ENCODE measurements at places on chromosomes 7 and 10.

- no peak for DNase-seq
Measured at GRCh38 chr7:30731581-30731980, 20.4 kb upstream of the INMT start.

- DNase-seq: no peak
Measured at GRCh38 chr7:132065193-132065988, 509.0 kb upstream of the PODXL start.

DNA sequence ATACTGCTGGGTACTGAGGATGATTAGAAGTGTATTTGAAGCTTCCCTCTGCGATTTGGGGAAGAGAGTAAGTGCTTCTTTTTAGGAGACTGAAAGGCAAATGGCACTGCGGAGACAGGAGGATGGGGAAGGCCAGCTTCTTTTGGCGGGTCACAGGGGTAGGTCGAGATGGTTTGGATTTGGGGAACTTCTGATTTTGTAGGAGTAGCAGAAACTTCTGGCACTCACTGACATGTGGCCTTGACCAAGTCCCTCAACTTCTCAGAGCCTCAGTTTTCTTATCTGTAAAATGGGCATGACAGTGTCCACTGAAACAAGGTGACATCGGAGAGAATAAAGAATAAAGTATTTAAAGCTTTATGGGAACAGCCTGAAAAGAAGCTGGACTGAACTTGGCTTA is 59.8 kb upstream of the WDR11 start:
- DNase-seq: no peak

GRCh38 chr7:135716677-135717238 is 11.2 kb downstream of the SLC13A4 start:
- DNase-seq: no peak

GRCh38 chr10:4240608-4241197 is 455.7 kb upstream of the KLF6 start:
- no peak for DNase-seq

- no peak for DNase-seq
Measured at GRCh38 chr7:149310990-149311573, 49.1 kb downstream of the ZNF783 start.

GRCh38 chr7:17963281-17963680 is 23.0 kb upstream of the SNX13 start:
- DNase-seq: no peak

- no peak for DNase-seq
Measured at GRCh38 chr10:29150010-29150409, 138.9 kb upstream of the LYZL1 start.

DNA sequence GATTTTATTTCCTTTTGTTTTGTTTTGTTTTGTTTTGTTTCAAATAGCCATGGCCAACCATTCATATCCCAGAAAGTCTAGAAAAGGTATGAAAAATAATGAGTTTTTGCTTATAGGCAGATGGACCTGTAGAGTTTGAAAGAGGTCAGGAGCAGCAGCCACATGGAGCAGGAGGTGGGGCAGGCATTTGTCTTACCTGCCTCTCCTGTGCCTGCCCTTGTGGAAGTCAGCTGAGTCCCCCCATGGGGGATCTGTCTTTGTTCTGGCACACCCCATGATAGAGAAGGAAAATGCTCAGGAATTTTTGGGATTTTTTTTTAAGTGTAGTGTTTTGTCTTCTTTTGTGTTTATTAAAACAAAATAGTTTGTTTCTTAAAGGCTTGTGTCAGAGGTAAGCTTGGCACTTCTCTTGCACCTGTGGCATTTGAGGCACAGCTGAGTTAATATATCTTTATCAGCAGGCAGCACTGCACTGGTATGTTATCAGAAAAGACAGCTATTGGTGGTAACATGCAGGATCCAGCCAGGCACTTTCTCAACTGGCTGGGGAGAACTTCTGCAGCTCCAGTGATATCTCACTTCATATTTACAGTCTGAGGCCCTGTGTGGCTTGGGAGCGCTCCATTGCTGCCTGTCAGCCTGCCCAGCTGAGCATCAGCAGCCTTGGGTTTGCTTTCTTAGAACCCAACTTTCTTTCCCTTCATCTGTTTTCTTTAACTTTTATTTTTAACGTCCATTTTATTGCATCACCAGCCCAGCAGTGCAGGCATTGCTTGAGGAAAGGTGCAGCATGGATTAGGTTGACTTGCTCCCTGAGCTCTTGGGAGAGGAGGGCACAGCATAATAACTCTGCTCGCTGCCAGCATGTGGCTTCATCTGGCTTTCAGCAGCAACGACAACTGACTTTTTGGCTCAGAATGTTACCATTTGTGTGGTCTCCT is 44.4 kb downstream of the LRRC4 start:
- DNase-seq: no peak

DNA sequence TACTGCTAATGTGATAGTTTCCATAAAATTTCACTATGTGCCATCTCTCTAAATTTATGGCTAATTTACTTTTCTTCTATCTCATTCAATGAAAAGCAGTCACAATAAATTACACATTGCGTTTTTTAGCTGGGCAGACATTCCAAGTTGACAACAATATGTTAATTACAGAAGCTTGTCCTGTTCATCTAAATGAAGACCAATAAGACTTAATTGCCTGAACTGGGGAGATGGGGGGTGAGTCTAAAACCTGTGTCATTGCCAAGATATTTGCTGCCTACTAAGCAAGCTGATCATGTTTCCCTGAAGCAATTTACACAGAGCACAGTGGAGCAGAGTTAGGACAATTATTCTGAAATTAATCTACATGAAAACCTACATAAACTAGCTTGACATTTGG is 89.3 kb upstream of the ADRB1 start:
- no peak for DNase-seq

GRCh38 chr7:85457911-85458310 is 271.1 kb upstream of the SEMA3D start:
- DNase-seq: no peak

GRCh38 chr7:68671046-68671445 is 927.2 kb upstream of the AUTS2 start:
- DNase-seq: no peak

DNA sequence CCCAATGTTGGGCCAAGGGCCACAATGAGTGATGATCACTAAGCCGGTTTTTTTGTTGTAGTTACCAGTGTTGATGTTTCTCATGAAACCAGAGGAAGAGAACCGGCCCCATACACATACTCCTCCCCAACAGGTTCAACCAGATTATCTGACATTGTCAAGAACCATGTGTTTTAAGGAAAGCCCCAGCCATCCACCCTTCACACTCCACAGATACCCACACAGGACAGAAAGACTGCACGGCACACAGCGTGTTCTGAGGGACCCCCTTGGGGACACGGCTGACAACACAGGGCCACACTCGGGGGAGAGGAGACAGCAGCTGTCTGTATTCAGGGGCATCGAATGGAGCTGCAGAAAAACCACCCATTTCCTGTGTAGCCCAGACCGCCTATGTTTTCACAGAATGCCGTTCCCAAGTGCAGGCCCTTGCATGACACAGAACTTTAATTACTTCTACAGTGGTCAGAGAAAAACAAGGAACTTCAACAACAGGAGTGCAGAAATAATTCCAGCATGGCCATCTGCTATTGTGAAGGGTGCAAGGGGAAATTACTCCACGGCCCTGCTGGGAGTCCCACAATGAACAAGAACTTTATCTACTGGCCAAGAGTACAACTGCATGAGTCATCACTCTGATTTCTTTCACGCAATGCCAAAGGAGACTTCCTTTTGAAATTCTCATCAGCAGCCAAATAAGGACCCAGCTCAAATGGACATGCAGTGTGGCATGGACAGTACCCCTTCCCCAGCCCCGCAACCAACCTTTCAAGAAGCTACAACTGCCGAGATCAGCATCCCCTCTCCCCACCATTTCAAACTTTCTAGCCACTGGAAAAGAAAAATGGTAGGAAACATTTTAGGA is 2.3 kb downstream of the KLF6 start:
- peak; percentile 54 for DNase-seq

GRCh38 chr7:26090927-26091519 is 61.0 kb upstream of the NFE2L3 start:
- DNase-seq: no peak

GRCh38 chr10:20132816-20133215 is 316.6 kb downstream of the PLXDC2 start:
- no peak for DNase-seq

DNA sequence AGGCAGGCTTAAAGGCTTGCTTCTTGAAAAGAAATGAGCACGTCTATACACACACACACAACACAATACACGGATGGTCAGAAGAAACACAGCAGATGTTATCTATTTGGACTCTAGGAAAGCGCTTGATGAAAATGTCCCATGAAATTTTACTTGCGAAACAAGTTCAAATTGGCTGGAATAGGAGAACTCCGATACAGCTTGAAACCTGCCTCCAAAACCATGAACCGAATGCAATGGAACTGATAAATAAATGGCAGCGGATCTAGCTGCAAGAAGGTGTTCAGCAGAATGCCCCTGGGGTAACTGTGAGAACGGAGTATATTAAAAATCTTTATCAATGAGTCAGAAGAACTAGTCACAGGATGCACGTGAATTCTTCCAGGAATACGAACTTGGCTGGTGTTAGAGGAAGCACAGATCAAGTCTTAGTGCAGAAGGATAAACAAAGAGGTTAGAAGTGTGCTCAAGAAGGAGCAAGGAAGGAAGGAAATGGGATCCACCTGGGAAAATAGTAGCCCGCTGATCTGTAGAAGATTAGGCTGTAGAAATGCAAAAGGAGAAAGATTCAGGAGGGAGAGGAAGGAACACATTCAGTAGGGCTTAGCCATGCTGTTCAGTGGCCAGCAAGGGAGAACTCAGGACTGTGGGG is 142.0 kb upstream of the PRKCQ start:
- no peak for DNase-seq

DNA sequence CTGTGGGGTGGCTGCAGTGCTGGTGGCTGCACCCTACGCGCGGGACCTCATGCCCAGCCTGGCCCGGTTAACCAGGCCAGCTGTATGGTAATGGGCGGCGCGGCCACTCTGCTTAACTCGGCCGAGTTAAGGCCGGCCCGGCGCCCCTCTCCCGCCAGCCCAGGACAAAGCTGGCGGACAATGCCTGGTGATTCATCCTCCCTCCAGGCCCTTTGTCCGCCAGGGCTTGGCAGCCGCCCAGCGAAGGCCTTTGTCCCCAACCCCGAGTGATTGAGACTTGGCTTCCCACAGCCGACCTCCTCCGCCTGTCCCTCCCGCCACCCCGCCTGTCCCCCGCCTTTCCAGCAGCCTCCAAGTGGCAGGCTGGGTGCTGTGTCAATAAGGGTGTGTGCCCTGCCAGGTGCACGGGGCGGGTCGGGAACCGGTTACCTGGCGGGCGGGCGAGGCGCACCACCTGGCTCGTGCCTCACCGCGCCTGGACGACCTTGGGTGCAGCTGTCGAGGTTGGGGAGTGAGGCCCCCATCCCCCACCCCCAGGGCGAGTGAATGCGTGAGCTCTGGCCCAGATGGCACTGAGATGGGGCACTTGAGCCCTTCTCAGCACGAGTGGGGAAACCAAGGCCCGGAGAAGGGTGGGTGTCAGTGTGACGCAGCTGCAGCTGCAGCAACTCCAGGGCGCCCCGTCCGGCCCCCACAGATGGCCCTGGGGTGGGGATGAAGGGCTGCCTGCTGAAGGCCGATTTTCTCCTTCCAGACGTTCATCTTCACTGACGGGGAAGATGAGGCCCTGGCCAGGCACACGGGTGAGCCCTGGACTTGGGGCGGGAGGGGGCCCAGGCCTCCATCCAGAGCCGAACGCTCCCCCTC is 4.6 kb downstream of the LFNG start:
- no peak for DNase-seq

DNA sequence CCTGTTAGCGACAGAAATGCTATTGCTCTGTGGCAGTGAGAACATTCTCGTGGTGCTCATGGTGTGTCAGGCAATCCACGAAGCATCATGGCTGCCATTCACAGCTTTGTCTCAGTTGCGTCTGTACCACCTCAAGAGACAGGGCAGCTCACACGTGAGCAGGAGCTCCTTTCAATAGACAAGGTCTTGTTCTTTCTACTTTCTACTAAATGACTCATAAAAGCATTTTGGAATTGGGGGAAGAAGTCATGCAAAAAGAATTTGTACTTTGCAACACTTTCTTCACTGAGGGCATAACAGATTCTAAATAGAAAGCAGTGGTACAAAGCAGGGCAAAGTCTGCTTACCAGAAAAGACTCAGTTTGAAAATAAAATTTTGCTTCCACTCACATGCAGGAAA is 638.5 kb downstream of the PHTF2 start:
- no peak for DNase-seq

DNA sequence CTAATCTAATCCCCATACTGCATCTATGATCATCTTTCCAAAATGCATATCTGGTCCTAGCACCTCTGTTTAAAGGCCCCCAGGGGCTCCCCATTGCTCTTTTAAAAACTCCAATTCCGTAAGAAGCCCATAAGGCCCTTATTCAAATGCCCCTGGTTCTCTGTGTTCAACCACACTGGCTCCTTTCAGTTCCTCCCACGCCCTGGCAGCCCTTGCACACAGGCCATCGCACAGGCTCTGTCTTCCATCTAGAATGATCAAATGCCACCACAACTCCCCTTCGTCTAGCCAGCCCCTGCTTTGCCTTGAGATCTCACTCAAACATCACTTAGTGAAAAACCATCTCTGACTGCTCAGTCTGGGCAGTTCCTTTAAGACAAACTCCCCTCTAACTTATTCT is 112.9 kb upstream of the LYZL2 start:
- no peak for DNase-seq

DNA sequence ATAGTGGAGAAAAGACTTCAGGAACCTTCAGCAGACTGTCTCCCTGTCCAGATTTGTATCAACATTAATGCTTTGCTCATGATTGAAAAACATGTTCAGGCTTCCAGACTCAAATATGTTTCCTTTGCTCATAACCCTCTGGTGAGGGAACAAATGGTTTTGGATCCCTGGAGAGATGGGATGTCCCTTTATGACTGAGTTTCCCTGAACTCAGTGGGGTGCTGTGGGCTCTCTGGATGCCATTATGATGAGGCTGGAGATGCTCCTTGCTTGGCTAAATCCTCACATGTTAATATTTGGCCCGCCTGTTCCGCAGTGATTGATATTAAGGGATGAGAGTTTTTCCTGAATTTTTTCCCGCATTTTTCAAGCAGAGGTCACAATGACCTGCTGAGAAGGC is 749.4 kb downstream of the SUGCT start:
- DNase-seq: no peak

- DNase-seq: no peak
Measured at GRCh38 chr10:61993711-61994401, 92.4 kb downstream of the ARID5B start.

GRCh38 chr10:91319336-91319735 is 90.8 kb upstream of the HECTD2 start:
- DNase-seq: no peak

GRCh38 chr10:86349474-86349873 is 17.1 kb downstream of the GRID1 start:
- DNase-seq: no peak

GRCh38 chr7:139613971-139614411 is 90.5 kb downstream of the CLEC2L start:
- no peak for DNase-seq
